Thoracic aorta (tissue), 2 donors: ENCODE measurements at places on chromosomes 3 and 15.

GRCh38 chr3:42166662-42167300, 75.6 kb downstream of the TRAK1 start:
- no peak overlapping the region for H3K27ac ChIP-seq
- DNase-seq = no peak
- no peaks in the 10 kb centered on the region for H3K36me3 ChIP-seq
- H3K4me3 ChIP-seq = no peak overlapping the region
- no peaks in the 10 kb centered on the region for H3K27me3 ChIP-seq
- no peaks in the 10 kb centered on the region for H3K4me1 ChIP-seq

DNA sequence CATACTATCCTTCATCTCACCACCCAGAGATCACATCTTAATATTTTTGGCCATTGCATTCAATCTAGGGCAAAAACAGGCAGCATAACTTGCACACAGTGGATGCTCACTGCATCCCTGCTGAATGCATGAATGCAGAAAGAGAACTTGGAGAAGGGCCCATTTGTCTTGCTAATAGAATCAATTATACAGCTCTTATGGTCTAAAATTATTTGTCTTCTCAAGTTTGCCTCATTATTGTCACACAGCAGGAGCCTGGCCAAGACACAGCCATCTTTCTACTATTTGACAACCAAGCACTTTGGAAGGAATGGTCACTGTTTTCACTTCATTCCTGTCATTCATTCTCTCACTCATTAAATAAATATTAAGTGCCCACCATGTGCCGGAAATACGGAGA, 1.2 kb upstream of the ARHGEF26 start:
- H3K27me3 ChIP-seq = no peaks in the 10 kb centered on the region
- H3K36me3 ChIP-seq = no peaks in the 10 kb centered on the region
- no peak overlapping the region for H3K27ac ChIP-seq
- H3K4me1 ChIP-seq = no peaks in the 10 kb centered on the region
- no peak for DNase-seq
- H3K4me3 ChIP-seq = no peak overlapping the region

DNA sequence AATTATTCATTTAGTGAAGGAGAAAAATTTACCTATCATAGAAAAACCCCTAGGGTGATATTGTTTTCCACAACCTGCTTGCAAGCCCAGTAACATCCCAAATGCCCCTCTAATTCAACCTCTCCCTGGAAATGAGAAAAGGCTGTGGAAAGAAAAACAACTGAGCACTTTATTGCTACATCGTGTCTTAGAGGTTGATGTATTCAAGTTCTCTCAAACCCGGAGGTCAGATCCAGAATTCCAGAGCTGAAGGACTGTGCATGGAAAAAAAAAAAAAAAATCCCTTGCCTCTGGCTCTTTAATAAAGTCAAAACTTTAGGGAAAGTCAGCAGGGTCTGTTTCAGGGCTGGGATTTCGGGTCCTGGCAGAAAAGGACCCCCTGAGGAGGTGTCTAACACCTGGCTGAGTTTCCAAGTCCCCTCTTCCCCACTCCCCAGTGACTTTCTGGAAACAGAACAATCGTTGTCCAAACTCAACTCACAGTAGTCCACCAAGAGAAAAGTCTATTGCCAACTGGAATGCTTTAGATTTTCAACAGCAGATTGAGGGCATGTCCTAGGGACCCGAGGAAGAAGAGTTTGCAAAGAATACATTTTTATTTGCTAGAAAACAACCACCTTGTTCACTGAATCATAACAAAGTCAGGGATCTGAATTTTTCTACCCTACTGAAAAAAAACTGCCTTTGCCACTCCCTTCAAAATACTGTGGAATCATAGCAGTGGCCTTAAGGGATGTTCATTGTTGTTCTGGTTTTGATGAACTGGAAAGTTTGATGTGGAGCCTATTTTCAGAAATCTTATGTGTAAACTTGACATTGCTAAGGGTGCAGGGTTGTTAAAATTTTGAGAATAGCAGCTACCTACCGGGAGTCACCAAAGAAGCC, 207.5 kb upstream of the ADAMTS9 start:
- peaks cover 44% of the 10 kb centered on the region for H3K4me1 ChIP-seq
- peak overlapping the region; percentile 4 for H3K27ac ChIP-seq
- H3K4me3 ChIP-seq = no peak overlapping the region
- no peak for DNase-seq
- no peaks in the 10 kb centered on the region for H3K27me3 ChIP-seq

DNA sequence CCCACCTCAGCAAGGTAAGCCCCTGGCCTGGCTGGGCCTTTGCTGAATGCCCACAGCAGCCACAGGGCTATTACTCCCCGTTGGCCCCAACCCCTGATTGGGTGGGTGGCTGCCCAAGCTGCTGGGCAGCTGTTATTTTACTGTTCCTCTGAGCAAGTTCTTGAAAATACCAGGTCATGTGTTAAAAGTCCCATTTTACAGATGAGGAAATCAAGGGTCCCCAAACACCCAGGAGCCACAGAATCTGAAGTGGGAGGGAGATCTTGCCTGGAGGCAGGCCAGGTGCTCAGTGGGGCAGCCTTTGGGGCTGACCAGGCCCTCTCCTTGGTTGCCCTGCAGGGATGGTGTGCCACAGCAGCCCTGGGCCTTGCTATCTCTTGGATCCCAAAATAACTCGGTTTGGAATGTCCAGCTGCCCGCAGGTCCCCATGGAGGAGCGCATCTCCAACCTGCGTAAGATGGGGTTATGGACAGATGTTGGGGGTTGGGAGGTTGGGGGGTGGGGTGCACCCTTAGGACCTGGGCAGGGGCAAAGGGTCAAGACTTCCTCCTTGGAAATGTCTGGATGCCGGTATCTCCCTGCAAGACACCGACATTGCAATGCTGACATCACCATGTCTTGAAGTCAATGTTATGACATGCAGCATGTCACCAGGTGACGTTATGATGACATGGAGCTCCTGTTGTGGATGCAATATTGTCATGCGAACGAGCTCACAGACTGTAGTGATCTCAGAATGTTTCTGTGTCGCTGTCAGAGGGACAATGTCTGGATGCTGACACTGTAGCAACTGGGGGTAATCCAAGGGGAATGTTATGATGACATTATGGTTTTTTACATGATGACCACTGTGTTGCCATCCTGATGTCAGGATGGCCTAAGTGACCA, 13.3 kb upstream of the CSPG4 start:
- H3K27ac ChIP-seq = no peak overlapping the region
- no peak for DNase-seq
- H3K27me3 ChIP-seq = no peaks in the 10 kb centered on the region
- no peak overlapping the region for H3K4me3 ChIP-seq
- no peaks in the 10 kb centered on the region for H3K36me3 ChIP-seq
- peaks cover 4% of the 10 kb centered on the region for H3K4me1 ChIP-seq

- H3K27ac ChIP-seq = no peak overlapping the region
- no peaks in the 10 kb centered on the region for H3K27me3 ChIP-seq
- H3K4me1 ChIP-seq = no peaks in the 10 kb centered on the region
- no peaks in the 10 kb centered on the region for H3K36me3 ChIP-seq
Measured at GRCh38 chr15:39195961-39196486, 384.9 kb upstream of the THBS1 start.

- DNase-seq = no peak
- no peaks in the 10 kb centered on the region for H3K36me3 ChIP-seq
- H3K4me3 ChIP-seq = no peak overlapping the region
- H3K27ac ChIP-seq = peak overlapping the region; percentile 71
Measured at GRCh38 chr3:34207806-34208205, 409.4 kb downstream of the PDCD6IP start.

DNA sequence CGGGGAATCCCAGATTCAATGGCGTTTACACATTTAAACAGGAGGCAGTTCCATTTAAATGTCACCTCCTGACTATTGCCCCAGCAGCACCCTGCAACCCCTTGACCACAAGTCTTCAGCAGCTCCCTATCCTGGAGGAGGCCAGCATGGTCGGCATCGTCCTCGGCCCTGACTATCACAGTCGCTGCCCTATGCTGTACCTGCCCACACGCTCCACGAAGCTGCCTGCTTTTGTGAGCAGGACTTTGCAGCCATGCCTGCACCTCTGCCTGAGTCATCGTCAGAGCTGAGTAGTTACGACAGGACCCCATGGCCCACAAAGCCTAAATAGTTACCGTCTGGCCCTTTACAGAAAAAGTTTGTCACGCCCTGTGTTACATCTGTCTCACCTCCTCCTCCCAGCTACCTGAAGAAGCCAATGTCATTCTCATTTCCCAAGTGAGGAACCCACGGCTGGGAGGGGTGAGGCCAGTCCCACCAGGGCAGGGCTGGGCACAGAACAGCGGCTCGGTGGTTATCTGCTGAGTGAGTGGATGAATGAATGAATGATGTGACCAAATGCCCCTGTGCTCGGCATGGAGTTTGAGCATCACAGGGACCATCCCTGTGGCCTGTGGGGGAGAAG, 47.8 kb upstream of the IQSEC1 start:
- no peak overlapping the region for H3K27ac ChIP-seq
- H3K27me3 ChIP-seq = no peaks in the 10 kb centered on the region
- H3K4me3 ChIP-seq = no peak overlapping the region
- no peaks in the 10 kb centered on the region for H3K36me3 ChIP-seq

DNA sequence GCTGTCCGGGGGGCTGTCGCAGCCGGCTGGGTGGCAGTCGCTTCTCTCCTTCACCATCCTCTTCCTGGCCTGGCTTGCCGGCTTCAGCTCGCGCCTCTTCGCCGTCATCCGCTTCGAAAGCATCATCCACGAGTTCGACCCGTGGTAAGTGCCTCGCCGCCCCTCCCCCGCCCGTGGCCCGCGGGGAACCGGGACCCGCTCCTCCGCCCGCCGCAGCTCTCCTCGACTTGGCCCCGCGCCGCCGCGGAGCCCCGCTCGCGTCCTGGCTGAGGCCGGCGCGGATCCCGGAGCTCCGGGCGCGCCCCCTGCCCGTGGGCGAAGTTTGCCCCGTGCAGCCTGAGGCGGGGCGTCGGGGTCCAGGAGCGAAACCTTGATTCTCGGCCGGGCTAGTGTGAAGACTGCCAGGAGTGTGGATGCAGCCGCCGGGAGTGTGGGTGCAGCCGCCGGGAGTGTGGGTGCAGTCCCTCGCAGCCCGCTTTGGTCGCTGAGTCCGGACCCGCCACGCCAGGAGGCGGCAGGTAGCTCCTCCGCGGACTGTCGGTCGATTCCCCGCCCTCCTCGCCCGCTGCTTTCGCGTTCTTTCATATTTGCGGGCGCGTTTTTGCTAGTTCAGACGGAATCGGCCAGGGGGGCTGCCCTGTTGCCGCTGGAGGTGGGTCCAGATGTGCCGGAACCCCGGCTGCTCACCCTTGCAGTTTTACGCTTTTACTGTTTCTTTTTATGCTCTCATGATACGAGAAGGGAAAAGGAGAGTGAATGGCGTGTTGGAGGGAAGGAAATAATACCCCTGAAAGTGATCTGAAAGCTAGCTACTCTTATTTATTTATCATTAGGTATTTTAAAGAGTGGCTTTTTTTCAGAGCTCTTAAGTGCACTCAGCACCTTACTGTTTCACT, 692 bp downstream of the STT3B start:
- peak overlapping the region; percentile 83 for H3K4me3 ChIP-seq
- H3K36me3 ChIP-seq = no peaks in the 10 kb centered on the region
- no peaks in the 10 kb centered on the region for H3K27me3 ChIP-seq
- DNase-seq = no peak
- H3K27ac ChIP-seq = peak overlapping the region; percentile 91

DNA sequence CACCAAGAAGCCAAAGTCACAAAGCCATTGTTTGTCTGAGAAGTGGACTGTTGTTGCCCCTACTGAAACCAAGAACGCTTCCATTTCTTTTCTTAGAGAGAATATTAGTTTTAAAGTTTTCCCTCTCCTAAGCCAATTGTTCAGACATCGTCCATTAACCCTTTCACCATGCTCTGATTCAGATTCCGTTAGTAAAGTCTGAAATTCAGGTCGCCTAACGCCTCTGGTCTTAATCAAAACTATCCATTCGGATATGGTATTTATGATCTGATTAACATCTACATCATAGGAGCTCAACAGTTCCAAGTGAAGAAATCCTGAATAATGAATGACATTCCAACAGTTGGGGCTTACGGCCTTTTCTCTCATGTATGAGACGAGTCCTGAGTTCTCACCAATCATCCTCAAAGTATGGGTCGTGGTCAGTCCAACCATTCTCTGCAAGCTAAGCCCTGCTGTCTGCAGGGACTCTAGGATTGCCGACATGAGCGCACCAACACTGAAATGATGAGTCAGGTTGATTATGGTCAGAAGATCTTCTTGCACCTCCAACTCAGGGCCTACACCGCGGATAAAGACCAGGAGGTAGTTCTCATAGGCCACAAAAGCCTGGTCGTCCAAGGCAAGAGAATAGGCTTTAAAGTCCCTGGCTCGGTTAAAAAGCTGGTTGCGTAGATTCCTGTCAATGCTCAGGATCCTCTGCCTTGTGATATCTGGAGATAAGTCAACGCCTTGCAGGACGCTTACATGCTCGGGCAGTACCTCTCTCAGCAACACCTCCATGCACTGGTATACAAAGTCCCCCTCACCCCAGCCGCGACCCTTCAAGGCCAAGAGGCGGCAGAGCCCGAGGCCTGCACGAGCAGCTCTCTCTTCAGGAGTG, 767 bp downstream of the EPM2AIP1 start:
- H3K4me1 ChIP-seq = peaks cover 64% of the 10 kb centered on the region
- H3K4me3 ChIP-seq = peak overlapping the region; percentile 90
- H3K27ac ChIP-seq = peak overlapping the region; percentile 98
- no peaks in the 10 kb centered on the region for H3K27me3 ChIP-seq

- no peak for DNase-seq
- H3K36me3 ChIP-seq = no peaks in the 10 kb centered on the region
- H3K4me3 ChIP-seq = no peak overlapping the region
- H3K4me1 ChIP-seq = no peaks in the 10 kb centered on the region
Measured at GRCh38 chr3:131349946-131350347, 31.6 kb upstream of the NUDT16 start.

DNA sequence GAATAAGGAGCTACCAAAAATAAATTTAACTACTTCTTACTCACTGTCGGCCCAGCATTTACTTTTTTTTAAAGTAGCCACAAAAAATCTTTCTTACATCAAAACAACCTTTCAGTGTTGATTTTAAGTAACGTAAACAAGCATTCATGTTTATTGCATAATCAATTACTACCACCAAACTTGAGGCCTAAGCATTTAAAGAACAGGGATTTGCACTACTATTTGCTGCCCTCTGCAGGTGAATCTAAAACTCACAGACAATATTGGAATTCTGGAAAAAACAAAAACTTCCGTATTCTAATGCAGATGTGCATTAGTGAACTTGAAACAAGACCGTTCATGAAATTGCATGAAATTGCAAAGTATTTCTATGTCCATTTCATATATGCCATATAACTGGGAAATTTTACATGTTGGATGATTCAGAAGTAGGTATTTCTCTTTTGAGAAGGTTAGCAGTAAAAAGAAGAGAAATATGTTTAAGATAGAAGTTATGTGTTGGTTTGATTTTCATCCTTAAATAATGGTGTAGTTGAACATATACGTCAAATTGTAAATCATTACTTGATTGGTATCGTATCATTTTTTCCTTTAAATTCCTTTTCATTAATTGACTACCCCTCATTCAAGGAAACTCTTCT, 55.6 kb downstream of the CGGBP1 start:
- H3K27ac ChIP-seq = no peak overlapping the region
- no peak for DNase-seq
- no peaks in the 10 kb centered on the region for H3K27me3 ChIP-seq
- H3K4me1 ChIP-seq = no peaks in the 10 kb centered on the region
